ENCODE measurements at places on chromosomes 6 and 20.

GRCh38 chr6:132570221-132570777 is at the start of gene TAAR6:
TSS of gene TAAR6 (plus strand) at chr6:132570322. CDS start at chr6:132570322, 0 bp downstream.
- no peak for DNase-seq

GRCh38 chr20:35467339-35468224 is 12.2 kb downstream of the CEP250 start:
- no peak for DNase-seq

GRCh38 chr20:46400253-46400652 is 6.2 kb downstream of the ELMO2 start:
- no peak for DNase-seq

- DNase-seq: no peak
Measured at GRCh38 chr20:22583773-22584521, 425 bp downstream of the FOXA2 start.

DNA sequence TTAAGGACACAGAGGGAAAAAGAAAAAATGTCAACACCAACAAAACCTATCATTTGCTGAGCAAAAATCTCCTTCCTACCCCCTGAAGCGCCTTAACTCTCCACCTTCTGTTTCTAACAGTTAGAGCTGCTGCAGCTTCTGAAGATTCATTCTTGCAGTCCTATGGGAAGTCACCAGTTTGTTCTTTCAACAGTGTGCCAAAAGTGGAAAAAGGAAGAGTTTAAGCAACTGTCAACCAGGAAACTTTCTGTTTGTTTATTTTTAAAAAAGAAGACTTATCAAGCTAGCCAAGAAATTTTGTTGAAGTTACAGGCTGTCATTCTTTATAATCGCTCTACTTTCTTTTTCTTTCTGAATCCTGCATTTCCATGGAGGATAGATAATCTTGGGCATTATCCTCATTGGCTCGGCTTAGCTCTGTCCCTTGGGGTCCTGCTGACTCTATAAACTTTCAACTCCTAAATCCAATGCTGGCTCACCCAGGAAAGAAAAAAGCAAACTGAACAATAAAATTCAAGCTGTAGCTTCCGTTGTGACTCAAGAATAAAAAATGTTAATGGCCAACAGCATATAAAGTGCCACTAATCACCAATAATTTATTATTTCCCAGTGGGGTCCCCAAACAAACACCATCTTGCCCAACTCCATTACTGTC is 172.8 kb upstream of the CITED2 start:
- no peak for DNase-seq

GRCh38 chr6:139519571-139520031 is 145.2 kb upstream of the CITED2 start:
- no peak for DNase-seq

- no peak for DNase-seq
Measured at GRCh38 chr6:39791311-39791710, 865 bp upstream of the DAAM2 start.

- no peak for DNase-seq
Measured at GRCh38 chr20:38658879-38659596, 57.4 kb downstream of the ARHGAP40 start.

DNA sequence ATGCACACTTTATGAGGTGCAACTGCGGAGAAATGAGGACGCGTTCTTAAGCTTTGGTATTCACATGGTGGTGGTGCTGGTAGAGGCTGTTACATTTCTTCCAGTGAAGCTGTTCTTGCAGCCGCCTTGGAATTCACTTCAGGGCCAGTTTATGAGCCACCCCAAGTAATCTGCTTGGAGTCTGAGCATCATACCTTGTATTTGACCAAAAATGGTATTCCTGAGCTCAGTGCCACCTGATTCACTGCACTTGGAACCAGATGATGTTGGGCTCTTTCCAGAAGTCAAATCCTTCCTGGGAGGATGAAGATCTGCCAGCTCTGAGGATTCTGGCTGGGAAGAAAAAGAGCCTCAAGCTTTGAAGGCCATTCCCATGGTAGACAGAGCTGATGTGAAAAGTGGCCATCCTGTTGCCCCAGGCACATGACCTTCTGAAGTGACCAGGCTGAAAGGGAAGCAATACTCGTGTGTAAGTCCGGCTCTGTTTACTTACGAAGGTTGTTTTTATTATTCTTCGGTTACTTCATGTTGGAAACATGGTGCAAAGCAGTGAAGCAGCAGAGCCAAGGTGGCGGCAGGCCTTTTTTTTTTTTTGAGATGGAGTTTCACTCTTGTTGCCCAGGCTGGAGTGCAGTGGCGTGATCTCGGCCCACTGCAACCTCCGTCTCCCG is 7.7 kb downstream of the MANBAL start:
- DNase-seq: no peak

DNA sequence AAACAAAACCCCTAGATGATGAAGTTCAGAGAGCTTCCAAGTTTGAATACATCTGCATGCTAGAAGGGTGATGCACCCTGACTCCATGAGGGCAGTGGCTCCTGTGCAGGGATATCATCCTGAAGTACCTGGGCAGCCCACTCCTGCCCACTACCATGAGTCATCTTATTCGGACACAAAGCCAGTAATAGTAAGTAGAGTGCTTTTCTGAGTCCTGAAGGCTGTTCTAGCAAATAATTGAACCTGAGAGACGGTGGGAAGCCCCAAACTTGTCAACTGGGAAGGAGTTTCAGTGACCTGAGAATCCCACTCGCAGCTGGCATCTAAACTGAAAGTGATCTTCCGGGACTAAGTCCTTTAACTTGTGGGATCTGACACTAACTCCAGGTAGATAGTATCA is 152.9 kb upstream of the COL21A1 start:
- DNase-seq: no peak

Data from left renal cortex interstitium (tissue), 4 donors.